Vagina (tissue), 2 donors: ENCODE measurements at places on chromosomes 3 and 15. TPM values are rescaled to one million over a fixed set of nuclear protein-coding genes. Genes with fewer than 3 reads are reported as not detected.

DNA sequence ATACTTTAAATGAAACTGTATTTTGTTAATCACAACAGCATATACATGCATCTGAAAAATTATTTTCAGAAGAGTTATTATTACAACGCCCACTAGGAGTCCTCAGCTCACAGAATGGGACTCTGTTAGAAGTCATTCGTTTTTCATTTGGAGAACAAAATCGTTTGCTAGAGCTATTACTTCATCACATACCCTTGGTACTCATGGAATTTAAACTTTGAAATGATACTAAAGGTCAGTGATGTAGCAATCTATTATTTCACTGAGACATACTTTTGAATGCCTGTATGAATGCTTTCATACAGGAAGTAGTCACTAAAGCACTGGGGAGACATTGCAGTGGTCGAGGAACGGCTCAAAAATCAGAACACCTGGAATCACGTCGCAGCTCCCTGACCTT lies 198.1 kb downstream of the MBNL1 start:
- DNase-seq, result no peak
- peaks cover 7% of the 10 kb centered on the region for H3K4me1 ChIP-seq

DNA sequence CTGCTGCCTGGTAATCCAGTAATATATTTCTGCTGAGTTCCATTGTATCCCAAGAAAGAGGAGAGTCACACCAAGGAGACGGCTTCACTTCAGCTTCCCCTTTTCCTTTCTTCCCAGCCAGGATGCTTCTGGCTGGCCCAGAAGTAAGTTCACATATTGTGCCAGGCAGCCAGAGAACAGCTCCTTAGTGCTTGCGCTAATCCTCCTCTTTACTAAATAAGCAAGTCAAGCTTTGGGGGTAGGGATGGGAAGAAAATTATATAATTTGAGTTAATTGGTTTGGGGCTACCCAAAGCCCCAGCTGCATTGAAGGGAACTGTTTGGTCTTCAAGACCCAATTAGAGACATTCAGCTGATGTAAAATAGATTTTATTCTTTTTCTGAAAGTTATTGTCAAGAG lies 218.8 kb upstream of the HES1 start:
- H3K27me3 ChIP-seq, result no peaks in the 10 kb centered on the region
- no peak overlapping the region for H3K27ac ChIP-seq
- no peak overlapping the region for H3K4me3 ChIP-seq
- no peaks in the 10 kb centered on the region for H3K4me1 ChIP-seq

DNA sequence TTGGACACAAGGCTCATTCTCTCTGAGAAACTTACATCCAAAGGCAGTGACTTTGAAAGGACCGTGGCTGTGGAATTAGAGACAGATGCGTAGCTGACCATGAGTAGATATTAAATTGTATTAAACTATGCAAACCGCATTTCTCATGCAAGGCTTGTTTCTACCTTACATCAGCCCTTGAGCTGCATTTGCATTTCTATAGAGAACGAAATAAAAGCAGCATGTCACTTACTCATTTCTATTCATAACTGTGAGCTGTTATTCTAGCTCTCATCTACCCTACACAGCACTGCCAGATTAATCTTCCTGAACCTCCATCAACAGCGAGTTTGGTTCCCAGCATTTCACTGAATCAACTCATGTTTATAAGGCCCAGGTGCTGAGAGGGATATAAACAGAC lies 72.3 kb downstream of the THSD4 start:
- H3K4me1 ChIP-seq, result no peaks in the 10 kb centered on the region
- H3K4me3 ChIP-seq, result no peak overlapping the region
- H3K27ac ChIP-seq, result no peak overlapping the region
- H3K27me3 ChIP-seq, result no peaks in the 10 kb centered on the region

DNA sequence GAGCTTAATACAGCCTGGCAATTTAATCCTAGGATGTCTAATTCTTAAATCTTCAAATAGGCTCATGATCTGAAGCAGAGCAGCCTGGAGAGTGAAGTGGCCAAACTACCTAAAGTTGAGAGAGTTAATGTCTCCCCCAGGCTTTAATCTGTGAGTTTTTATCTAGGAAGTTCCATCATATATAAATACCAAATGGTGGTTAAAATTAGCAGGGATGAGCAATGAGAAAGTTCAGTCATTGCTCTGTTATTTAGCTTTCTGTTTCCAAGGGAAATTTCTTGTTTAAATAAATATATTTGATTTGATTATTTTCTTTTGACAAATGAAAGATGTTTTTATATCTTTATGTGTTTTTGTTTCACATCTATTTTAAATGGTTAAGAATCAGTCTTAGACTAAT lies 274.4 kb upstream of the UMPS start:
- H3K27me3 ChIP-seq, result no peaks in the 10 kb centered on the region
- H3K4me1 ChIP-seq, result no peaks in the 10 kb centered on the region
- no peaks in the 10 kb centered on the region for H3K36me3 ChIP-seq
- H3K4me3 ChIP-seq, result no peak overlapping the region
- DNase-seq, result no peak

Gene SLCO2A1
- 40.3 TPM for total RNA-seq

- peaks cover 71% of the 10 kb centered on the region for H3K4me1 ChIP-seq
- H3K27ac ChIP-seq, result no peak overlapping the region
- no peak overlapping the region for H3K4me3 ChIP-seq
- no peaks in the 10 kb centered on the region for H3K27me3 ChIP-seq
These were observed 15.6 kb downstream of the HERC1 start for GRCh38 chr15:63818191-63818590.

Gene DGKG
- 2.5 TPM for total RNA-seq

Gene C3orf22
- not detected for total RNA-seq

- peak overlapping the region; percentile 38 for H3K27ac ChIP-seq
- H3K27me3 ChIP-seq, result no peaks in the 10 kb centered on the region
- no peak for DNase-seq
- H3K4me3 ChIP-seq, result no peak overlapping the region
- no peaks in the 10 kb centered on the region for H3K36me3 ChIP-seq
These were observed 57.3 kb upstream of the PPP2R3A start for GRCh38 chr3:135908225-135908624.

DNA sequence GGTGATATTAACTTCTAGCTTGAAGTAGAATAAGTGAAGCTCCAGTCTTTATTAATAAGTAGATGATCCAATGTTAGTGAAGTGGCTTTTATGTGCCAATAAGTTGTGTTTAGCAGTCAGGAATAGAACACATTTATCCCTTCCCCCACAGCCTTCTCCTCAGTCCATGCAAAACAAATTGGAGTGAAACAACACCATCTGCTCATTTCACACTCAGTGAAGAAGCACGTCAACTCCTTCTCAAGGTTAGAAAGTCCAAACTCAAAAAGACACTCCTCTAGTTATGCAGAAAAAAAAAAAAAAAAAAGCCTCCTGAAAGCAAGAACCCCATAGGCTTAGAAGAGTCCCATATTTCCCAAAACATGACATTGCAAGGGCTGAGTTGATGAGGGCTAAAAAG lies 18.0 kb upstream of the NEO1 start:
- H3K27me3 ChIP-seq, result no peaks in the 10 kb centered on the region
- no peak overlapping the region for H3K4me3 ChIP-seq
- no peak for DNase-seq
- no peak overlapping the region for H3K27ac ChIP-seq

Gene ACAN
- 2.0 TPM for total RNA-seq

- no peaks in the 10 kb centered on the region for H3K4me1 ChIP-seq
- H3K36me3 ChIP-seq, result no peaks in the 10 kb centered on the region
- no peak overlapping the region for H3K4me3 ChIP-seq
- DNase-seq, result no peak
These were observed 17.5 kb upstream of the GASK1A start for GRCh38 chr3:42961633-42962032.

DNA sequence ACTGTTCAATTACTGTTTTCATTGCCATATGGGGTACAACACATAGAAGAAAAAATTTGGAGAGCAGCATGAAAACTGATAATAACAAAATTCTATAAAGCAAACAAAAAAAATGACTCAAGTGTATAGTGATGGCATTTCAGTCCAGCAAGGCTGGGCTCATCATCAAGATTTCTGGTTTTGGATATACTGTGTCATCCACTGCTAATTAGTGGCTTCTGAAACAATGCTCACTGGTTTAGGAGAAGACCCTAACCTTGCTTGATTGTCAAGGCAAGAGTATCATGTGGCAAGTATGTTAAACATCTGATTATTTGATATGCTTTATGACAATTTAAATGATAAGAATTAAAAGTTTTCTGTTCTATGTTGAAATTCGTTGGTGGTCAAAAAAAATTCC lies 96.9 kb downstream of the RFX7 start:
- no peak overlapping the region for H3K27ac ChIP-seq
- H3K27me3 ChIP-seq, result no peaks in the 10 kb centered on the region
- no peak for DNase-seq
- no peaks in the 10 kb centered on the region for H3K4me1 ChIP-seq
- peaks cover 8% of the 10 kb centered on the region for H3K36me3 ChIP-seq
- H3K4me3 ChIP-seq, result no peak overlapping the region

DNA sequence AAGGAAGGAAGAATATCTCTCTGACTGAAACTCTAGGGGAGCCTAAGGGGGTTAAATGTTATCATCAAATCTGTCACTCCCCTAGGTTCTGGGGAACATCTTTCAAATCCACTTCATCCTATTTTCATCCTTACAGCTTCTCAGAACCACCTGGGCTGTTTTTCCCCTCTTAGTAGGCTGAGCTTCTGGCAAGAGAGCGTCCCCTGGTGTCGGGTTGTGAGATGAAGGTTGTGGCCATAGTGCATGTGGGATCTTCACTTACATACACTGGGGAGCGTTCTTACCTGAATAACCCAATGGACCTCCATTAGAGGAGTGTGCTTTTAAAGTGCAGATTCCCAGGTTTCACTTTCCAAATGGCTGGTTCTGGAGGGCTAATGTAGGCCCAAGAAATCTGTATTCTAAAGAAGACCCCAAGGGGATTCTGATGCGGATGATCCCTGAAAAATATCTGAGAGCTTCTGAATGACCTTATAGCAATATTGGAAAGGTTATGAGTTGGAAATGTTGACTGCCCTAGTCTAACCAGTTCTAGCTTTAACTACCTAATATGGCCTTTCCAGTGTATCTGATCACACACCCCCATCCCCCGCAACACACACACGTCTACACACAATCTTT lies 663.7 kb downstream of the AGBL1 start:
- no peaks in the 10 kb centered on the region for H3K4me1 ChIP-seq
- H3K36me3 ChIP-seq, result no peaks in the 10 kb centered on the region
- no peak overlapping the region for H3K27ac ChIP-seq
- H3K27me3 ChIP-seq, result no peaks in the 10 kb centered on the region
- H3K4me3 ChIP-seq, result no peak overlapping the region

- H3K27ac ChIP-seq, result no peak overlapping the region
- no peaks in the 10 kb centered on the region for H3K36me3 ChIP-seq
- DNase-seq, result no peak
These were observed 161.5 kb downstream of the TBC1D5 start for GRCh38 chr3:17580901-17581300.

Gene CCDC54
- total RNA-seq, result not detected

Gene CTXN2
- not detected for total RNA-seq

DNA sequence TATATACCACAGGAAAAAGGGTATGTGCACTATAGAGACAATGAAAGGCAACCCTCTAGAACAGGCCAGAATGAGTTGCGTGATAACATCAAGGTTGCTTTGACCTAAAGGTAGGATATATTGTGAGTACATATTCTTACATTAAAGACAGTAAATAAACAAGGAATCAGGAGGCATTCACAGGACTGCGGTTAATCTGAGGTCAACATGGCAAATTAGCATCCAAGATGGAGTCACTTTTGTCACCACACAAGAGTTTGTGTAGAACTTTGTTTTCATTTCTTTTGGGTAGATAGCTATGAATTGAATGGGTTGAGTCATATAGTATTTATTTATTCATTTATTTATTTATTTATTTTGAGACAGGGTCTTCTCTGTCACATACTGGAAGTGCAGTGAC lies 11.5 kb upstream of the SCAP start:
- no peak overlapping the region for H3K27ac ChIP-seq
- H3K4me1 ChIP-seq, result no peaks in the 10 kb centered on the region
- H3K36me3 ChIP-seq, result no peaks in the 10 kb centered on the region
- DNase-seq, result no peak

DNA sequence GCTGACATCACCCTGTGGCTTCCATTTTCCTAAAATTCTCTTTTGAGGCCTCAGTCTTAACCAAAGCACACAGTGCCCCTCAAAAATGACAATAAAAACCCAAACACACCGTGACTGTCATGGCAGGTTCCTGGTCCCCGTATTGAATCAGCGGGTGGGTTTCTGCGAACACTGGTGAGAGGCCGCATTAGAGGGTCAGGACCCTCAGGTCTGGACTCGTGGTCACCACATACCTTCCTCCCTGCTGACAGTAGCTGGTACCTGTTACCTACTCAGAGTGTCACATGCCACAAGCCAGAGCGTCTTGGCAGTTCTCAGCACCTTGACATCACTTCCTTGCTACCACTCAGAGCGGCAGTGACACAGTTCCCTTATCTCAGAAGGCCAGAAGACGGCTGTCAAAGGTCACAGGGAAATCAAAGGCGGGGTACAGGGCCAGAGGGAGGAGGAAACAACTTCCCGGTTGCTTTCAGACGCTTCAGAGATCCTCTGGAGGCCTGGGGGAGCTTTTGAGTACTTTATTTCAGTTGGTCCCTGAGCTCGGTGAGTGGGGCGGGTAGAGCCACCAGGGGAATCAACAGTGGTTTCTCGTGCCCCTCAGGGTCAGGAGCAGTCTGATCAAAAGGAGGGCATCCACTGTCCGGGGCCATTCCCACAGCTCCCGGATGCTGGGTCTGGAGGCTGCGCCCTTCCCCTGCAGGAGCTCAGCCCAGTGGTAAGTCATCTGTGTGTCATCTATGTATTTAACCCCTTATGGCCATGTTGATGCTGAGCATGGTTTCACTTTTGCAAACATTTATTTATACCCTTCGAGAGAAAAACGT lies at the start of the genes CCR5AS and CCRL2:
Gene CCR5AS (minus strand): TSS at position 279 of the 824 bp plus-strand sequence.
Gene CCRL2 (plus strand): TSS at position 472 of the 824 bp plus-strand sequence. CDS start 821 bp downstream, outside the sequence.
- H3K36me3 ChIP-seq, result no peaks in the 10 kb centered on the region
- no peak for DNase-seq
- H3K4me1 ChIP-seq, result peaks cover 41% of the 10 kb centered on the region
- no peaks in the 10 kb centered on the region for H3K27me3 ChIP-seq

GRCh38 chr15:98330258-98330657 lies 318.1 kb upstream of the IGF1R start:
- no peak overlapping the region for H3K27ac ChIP-seq
- peak; percentile 28 for DNase-seq
- no peak overlapping the region for H3K4me3 ChIP-seq

GRCh38 chr15:63227689-63228088 lies 38.3 kb downstream of the RAB8B start:
- H3K4me3 ChIP-seq, result no peak overlapping the region
- no peak overlapping the region for H3K27ac ChIP-seq
- peaks cover 10% of the 10 kb centered on the region for H3K4me1 ChIP-seq
- no peak for DNase-seq

DNA sequence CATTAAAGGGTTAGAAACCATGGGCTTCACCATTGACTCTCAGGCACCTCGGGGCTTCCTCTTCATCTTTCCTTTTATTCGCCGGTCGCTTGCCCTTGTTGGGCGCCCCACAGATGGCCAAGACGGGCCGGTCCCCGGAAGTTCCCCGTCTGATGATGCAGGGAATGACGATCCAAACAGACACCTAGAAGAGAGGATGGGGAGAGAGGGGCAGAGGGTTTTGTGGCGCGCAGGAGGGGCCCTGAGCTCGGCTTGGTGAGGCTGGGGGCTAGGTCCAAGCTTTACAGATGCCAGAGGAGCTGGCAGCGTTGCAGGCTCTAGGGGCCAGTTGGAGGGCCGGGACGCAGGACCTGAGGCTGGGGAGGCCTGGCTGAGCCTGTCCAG lies 532 bp upstream of the ESYT3 start:
- peak overlapping the region; percentile 53 for H3K4me3 ChIP-seq
- peaks cover 26% of the 10 kb centered on the region for H3K4me1 ChIP-seq
- DNase-seq, result no peak
- no peak overlapping the region for H3K27ac ChIP-seq
- peaks cover 5% of the 10 kb centered on the region for H3K27me3 ChIP-seq

Gene TMCO5A
- total RNA-seq, result not detected
